ENCODE measurements at places on chromosomes 13 and 19.

- DNase-seq, result no peak
Observed at GRCh38 chr13:80009760-80010159, 331.2 kb downstream of the SPRY2 start.

DNA sequence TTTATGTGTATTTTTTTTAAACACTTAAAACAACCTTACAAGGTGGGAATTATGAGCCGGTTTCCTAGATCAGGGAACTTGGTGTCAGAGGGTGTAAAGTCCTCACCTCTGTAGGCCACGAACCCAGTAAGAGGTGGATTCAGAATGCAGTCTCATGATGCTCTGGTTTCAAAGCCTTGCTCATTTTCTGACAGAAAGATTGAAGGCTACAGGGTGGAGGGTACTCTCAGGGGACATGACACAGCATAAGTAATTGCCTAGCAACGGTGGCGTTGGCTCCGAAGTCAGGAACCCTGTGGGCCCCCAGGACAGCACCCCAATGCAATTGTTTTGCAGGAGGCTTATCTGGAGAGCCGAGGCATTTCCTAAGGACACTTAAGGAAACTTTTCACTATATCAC, 794.7 kb downstream of the EFNB2 start:
- DNase-seq, result no peak

GRCh38 chr13:99162567-99163361, 37.9 kb upstream of the UBAC2 start:
- DNase-seq, result no peak

DNA sequence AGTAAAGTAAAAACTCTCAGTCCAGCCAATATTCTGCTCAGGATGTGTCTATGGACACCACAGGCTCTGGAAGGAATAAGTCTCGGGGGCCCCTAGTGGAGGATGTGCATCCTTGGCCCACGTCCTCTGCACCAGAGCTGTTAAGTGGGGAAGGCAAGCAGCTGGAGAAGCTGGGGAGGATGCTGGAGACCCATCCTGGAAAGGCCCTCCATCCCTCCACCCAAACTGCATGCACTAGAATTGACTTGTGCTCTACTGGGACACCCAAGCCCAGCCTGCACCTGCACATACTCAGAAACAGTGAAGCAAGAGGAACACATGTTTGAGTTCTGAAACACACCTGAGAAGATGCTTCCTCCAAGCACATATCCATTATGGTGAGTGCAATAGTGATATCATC, 307.8 kb downstream of the TSHZ3 start:
- no peak for DNase-seq

DNA sequence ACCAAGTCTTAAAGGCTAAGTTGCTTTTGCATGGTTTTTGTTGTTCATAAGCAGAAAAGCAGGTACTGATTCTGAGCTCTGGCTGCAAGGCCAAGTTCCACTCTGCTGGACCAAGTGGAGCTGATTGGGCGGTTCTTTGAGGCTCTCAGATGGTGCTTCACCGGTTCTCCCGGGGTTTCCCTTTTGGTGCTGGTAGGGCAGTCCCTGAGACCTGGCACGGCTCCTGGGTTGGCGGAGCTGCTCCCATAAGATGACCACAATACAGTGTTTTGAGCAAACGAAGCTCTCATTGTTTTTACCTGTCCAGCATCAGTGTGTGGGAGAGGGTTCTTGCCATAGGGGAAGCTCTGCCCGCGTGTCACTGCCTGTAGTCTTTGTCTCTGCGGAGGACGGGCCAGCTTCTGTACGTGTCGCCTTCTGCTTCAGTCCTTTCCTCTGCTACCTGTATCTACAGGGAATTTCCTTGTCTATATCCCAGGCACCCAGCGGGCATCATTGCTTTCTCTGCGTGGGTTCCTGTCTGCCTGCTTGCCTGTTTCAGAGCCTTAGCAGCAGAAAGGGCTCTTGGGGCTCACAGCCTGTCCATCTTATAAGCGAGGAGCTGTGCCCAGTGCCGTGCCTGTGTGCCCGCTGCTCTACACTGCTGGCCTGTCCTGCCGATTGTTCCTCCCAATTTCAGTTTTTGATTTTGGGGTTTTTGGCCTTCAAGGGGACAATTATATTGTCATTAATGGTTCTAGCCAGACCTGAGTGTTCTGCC, 2.3 kb downstream of the U2AF2 start:
- no peak for DNase-seq

GRCh38 chr13:41271456-41272285, 8.3 kb upstream of the MTRF1 start:
- no peak for DNase-seq

DNA sequence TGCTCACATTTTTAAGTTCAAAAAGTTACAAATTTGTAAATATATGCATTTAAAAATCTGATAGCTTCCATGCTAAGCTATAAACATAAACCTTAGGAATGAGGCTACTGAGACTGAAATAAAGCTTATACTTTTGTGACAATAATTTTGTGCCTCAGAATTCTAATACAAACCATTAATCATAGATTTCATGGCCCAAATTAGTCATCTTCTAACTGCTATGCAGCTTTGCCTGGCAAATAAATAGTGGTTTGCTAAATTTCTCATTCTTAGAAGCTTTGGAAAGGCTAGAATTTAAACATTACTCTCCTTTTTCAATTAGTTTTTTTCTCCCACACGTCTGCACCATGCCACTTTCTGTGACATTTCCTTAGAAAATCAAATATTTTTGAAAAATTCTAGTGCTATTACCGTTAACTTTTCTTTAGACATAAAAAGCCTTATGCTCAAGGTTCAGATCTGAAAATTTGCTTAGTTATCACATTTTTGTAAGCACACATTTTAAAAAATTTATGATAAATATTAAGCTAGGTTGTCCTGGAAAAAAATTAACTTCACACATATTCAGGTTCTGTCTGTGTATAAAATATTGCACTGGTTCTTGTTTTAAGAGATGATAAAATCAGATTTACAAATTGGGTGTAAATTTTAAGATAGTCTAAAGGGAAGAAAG, 46.9 kb downstream of the FNDC3A start:
- no peak for DNase-seq

- DNase-seq, result no peak
Observed at GRCh38 chr13:79398915-79399314, 7.1 kb downstream of the RBM26 start.

- DNase-seq, result no peak
Observed at GRCh38 chr19:2803486-2804155, 16.0 kb upstream of the ZNF554 start.

DNA sequence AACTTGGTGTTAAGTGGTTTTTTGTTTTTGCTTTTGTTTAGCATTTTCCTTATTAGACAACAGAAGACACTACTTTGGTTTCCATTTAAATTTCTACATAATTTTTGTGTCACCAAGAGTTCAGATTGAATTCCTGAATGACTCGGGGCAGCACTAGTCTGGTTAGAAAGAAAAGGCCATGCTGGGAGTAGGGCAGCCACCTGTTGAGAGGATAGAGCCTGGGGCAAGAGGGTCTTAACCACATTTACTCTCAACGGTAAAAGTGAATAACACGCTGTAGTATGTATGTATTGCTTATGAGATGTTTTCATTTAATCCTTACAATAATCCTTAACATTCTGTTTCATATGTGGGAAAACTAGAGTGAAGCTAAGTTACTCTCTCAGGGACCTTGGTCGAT, 71.6 kb downstream of the GPR12 start:
- DNase-seq, result no peak

GRCh38 chr19:28602675-28603298, 610.2 kb downstream of the UQCRFS1 start:
- DNase-seq, result no peak

- DNase-seq, result no peak
Observed at GRCh38 chr19:55468054-55468393, 3.5 kb upstream of the C19orf85 start.

DNA sequence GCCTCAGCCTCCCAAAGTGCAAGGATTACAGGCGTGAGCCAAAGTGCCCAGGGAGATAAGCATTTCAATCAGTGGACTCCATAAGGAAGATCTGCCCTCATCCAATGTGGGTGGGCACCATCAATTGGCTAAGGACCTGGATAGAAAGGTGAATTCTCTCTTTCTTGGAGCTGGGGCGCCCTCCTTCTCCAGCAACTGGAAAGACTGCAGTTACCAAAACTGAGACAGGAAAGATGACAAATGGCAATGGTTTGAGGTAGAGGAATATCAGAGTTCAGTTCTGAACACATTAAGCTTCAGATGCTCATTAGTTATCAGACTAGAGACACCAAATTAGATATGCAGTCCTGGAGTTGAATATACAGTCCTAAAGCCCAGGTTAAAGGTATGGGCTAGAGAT, 10.5 kb upstream of the ELF1 start:
- no peak for DNase-seq

DNA sequence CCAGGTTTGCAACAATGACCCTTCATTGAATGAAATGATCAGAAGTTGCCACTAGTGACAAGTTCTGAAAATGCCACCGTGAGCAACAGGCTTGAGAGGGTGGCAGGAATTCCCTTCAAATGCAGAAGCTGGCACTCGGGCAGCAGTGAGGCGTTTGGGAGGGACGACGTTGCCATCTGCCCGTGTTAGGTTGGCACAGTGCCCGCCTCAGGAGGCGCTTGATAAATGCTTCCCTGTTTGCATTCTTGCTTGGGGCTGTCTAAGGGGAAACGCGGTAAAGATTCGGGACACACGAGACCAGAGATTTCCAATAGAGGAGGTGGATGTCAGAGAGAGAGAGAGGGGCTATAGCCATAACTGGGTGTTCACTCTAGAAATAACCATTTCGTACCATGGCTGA, 101.9 kb downstream of the TEX29 start:
- no peak for DNase-seq

DNA sequence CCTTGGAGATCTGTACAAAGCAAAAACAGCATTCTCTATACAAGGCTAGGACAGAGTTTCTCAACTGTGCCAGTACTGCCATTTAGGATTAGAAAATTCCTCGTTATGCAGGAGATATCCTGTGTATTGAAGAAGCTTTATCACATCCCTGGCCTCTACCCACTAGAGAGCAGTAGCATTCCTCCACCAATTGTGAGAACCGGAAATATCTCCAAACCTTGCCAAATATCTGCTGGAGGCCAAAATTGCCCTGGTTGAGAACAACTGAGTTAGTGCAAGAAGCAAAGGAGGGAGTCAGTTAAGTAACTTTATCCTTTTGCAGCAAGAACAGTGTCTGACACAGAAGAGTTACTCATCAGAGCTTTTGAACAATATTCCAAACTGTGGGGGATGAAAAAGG, 16.2 kb upstream of the FREM2 start:
- no peak for DNase-seq

DNA sequence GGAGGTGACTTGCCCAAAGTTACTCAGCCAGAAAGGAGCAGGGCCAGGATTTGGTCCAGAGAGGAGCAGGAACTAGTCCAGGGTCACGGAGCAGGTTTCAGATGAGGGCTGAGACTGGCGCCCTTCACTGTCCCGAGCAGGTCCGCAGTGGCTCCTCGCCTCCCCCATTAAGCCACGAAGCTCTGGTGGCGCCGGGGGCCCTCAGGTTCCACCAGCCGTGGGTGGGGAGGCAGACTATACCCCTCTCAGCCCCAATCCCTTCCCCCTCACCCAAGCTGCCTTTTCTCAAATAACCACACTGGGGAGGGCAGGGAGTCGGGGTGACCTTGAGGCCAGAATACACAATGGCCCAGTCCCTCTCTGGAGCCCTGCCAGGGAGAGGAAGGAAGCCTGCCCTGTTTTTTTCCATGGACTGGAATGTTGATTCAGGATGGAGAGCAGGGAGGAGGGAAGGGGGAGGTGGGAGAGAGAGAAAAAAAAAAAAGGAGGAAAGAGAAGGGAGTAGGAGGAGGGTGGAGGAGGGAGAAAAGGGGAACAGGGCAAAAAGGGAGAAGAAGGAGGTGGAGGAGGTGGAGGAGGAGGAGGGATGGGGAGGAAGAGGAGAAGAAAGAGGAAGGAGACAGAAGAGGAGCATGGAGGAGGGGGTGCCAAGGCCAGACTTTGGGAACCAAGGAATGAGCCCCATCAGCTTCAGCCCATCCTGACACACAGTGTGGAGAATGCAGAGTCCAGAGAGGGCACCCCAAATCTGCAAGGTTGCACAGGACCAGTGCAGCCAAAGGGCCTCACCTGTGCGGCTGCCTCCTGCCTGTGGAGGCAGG, 19.7 kb downstream of the CEACAM16 start:
- no peak for DNase-seq

- peak; percentile 90 for DNase-seq
Observed at GRCh38 chr19:38734426-38735256, 9.6 kb downstream of the CAPN12 start.

DNA sequence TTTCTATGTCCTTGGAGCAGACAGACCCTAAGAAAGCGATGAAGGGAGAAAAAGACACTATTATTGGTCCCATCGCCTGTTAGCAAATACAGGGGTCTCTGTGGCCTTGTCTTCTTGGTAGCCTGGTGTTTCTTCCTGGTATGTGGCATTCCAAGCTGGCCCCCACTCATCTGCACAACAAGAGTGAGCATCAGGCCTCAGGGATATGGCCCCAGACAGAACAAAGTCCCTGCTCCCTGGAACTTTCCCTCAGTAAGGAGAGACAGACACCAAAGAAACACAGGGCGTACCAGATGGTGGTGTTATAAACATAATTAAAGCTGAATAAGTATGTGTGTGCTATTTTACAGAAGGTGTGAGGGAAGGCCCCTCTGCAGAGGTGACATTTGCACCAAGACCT, 48.2 kb upstream of the KPNA3 start:
- no peak for DNase-seq

DNA sequence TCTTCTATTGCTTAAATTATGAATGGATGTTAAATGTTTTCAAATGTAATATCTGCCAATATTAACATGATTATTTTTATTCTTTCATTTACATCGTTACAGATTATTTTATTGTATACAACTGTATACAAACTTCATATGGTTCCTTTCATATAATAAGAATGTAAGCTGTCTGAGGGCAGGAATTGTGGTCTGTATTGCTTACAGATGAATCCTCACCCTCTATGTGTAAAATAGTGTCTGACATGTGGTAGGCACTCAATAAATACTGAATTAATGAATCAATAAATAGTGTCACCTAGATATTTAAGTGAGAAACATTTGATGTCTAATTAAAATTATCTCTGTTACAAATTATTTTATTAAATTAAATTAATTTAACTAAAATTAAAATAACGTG, 7.8 kb downstream of the FPR3 start:
- no peak for DNase-seq

DNA sequence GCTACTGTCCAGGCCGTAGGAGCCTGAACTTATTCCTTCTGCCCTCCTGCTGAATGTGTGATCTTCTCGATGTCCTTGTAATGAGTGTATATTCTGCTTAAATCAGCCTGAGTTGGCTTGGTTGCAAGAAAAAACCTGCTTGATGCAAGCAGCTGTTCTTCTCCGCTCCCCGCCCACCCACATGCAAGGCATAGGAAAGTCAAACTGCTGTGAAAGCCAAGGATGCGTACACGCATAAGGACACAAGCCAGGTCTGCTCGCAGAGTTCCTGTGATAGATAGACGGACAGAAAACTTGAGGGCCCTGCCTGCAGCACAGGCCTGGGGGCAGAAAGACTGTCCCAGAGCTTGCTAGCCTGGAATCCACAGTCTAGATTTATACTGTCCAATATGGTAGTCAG, 101.1 kb downstream of the DNAJC15 start:
- no peak for DNase-seq
